Cortex of kidney (tissue), 1 donor: ENCODE measurements at places on chromosomes 6 and 20.

DNA sequence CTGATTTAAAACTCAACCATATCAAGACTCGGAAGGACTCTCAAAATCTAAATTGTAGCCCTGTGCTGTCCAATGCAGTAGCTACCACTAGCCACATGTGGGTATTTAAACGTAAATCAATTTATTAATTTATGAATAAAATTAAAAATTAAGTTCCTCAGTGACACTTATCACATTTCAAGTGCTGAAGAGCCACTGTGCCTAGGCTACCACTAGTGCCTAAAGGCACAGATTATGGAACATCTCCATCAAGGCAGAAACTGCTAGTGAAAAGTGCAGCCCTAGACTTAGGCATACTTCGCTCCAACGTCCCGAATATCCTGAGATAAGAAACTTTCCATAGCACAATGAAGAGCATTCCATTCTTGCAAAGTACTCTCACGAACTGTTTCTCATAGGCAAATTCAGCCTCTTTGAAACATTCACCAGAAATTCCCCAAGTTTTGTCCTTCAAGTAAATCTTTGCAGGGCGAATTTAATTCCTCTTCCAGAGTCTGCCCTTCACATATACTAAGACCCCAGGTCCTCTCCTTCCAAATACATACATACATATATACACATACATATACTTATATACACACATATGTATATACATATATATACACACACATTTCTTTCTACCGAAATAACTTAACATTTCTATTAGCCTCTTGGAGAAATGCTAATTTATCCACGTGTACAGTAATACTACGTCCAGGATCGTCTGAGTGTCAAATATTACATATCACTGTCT, 1.3 kb downstream of the SUPT3H start:
- no peak for DNase-seq

DNA sequence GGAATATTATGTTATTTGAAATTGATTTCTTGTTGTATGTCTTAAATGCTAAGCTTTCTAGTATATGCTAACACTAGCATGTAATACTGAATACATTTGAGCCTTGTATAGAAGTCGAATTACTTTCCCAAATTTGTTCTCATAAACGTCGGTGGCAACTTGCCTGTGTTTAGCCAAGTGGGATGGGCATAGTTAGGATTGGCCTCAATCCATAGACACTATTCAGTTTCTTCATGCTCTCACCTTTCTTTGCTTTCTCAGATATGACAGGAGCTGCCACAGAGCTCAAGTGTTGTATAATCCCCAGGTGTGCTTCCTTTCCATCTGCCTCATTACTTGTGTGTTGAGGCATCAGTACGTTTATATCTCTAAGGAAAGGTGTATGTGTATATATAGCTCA, 19.3 kb downstream of the ZNF334 start:
- no peak for DNase-seq

DNA sequence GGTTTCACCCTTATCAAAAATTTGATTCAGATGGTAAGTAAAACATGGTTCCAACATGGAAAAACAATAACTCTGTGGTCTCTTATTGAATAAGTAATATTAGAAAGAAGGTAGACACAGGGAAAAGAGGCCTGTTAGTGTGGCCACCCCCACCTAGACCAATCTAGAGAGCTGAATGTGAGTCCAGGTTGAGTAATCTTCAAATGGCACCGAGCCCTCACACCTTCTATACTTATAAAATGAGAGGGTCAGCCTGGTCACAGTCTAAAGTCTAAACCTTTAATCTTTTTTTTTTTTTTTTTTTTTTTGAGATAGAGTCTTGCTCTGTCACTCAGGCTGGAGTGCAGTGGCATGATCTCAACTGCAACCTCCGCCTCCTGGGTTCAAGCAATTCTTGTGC, 6.9 kb downstream of the FAM184A start:
- no peak for DNase-seq

GRCh38 chr6:37675606-37676005, 22.1 kb downstream of the MDGA1 start:
- DNase-seq: no peak

DNA sequence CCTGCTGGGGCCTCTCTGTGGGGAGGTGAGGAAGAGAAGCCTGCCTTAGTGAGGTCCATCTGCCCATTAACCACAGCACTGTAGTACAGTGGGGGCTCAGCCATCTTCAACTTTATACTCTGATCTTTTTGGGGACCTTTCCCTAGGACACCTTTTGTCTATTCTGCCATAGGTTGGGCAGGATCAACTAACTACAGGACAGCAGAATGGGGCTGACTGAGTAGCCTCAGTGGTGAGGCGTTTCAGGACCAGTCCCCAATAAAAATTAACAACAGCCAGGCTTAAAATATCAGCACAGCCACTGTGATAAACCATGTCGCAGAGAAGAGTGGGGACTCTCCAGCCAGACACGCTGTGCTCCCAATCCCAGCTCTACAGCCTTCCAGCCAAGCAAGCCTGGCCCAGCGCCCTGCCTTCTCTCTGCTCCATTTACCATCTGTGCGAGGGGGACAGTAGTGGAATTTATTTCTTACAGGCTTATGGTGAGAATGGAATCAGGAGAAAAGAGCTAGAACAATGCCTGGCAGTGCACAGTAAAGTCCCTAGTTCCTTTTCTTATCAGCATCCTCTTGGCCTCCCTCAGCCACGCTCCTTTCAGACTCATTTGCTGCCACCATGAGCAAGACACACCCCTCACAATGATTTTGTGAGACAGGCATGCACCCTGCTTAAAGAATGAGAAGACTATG, 75.5 kb downstream of the SLC22A23 start:
- no peak for DNase-seq

DNA sequence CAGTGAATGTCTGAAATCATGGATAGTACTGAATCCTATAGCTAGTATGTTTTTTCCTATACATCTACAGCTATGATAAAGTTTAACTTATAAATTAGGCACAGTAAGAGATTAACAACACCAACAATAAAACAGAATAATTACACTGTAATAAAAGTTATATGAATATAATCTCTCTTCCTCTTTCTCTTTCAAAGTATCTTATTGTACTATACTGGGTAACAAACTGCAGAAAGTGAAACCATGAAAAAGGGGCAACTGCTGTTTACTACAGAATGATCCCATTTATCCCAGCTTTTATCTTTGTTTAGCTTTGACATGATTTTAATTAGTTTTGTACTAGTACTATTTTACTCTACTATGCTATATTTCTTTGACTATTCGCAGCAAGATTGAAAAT, 25.8 kb downstream of the ESF1 start:
- no peak for DNase-seq

GRCh38 chr6:156647140-156647784, 129.9 kb upstream of the ARID1B start:
- no peak for DNase-seq

GRCh38 chr20:60693496-60694133, 558.4 kb upstream of the CDH4 start:
- DNase-seq: no peak

DNA sequence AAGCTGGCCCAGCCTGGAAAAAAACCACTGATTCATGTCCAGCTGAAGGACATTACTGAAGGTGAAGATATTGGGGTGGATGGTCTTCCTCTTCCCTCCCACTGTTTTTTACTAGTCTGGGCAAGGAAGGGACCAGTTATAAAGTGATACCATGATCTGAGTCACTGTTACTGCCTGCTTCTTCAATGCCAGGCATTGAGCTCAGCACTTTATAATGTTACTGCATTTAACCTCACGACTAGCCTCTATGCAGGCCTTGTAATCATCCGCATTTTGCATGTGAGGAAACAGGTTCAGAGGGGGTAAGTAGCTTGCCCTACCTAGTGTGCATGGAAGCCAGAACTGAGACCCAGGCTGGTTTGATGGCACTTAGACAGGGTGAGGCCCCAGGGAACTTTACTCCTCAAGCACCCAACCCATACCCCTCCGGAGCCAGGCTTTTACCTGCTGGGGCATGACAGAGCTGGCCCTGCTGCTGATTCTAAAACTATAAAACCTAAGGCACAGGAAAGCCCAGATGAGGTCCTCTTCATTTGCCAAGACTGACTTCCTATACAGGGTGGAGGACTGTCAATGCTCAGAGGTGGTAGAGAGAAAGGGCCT, 11.0 kb upstream of the KCNK5 start:
- DNase-seq: no peak

DNA sequence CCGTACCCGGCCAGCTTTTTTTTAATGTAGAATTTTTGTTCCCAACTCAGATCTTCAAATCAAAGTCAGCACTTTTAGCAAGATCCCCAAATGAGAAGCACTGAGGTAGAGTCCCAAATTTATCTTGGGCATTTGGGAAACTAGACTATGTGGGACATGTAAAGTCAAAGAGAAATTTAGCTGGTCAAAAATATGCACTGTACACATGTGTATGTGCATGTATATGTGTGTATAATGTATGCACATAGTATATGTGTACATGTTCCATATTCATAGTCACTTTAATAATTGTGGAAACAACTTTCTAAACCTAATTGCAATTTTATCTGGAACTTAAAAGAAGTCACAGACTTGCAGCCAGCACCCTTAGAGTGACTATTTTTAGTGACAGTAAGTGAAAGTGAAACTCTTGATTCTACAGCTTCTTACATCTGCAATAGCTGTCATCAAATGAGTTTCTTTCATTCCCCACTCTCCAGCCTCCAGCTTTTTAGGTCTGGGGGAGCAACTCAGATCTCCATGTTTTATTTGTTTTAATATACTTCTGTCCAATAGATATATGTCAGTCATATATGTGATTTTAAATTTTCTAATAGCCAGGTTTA, 53.6 kb downstream of the CDC40 start:
- no peak for DNase-seq

GRCh38 chr20:50680105-50680960, 11.0 kb downstream of the RIPOR3 start:
- no peak for DNase-seq

- no peak for DNase-seq
Observed at GRCh38 chr20:11372876-11373790, 544.6 kb upstream of the BTBD3 start.

- no peak for DNase-seq
Observed at GRCh38 chr6:49557177-49557576, 6.7 kb downstream of the C6orf141 start.

DNA sequence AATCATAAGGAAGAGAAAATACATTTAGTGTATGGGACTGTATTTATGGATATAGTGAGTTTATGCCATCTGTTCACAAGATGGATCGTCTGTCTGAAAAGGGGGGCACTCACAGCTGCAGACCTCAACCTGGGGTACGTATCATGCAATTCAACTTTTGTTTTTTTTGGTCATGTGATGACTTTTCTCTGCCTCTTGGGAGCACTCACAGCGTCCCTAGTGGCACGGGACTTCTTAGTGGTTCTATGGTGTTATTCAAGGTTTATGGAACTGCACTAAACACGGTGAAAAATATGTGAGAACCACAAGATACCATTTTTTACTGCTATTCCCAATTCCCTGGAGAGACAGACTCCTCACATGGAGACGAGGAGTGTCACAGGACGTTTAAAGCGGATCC, 60.4 kb upstream of the MPC1 start:
- no peak for DNase-seq

DNA sequence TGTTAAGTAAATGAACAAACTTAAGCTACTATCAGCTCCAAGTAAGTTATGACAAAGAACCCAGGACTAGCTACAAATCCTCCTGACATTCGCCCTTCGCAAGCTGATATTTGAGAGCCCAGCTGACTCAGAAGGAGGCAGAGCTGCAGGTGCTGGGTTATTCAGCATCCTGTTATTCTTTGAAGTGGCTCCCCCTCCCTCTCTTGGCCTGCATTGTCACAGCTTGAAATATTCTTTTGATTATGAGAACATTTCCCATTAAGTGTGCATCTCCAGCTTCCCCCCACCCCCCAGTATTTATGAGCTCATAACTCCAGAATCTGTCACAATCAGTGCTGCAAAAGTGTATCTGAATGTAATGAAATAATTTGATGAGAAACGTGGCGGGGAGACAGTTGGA, 78.8 kb upstream of the RALY start:
- no peak for DNase-seq

GRCh38 chr6:37731371-37731770, 33.7 kb upstream of the MDGA1 start:
- no peak for DNase-seq

- DNase-seq: no peak
Observed at GRCh38 chr6:169162752-169163407, 90.8 kb downstream of the THBS2 start.

GRCh38 chr6:88177961-88178464, 11.9 kb upstream of the CNR1 start:
- no peak for DNase-seq

DNA sequence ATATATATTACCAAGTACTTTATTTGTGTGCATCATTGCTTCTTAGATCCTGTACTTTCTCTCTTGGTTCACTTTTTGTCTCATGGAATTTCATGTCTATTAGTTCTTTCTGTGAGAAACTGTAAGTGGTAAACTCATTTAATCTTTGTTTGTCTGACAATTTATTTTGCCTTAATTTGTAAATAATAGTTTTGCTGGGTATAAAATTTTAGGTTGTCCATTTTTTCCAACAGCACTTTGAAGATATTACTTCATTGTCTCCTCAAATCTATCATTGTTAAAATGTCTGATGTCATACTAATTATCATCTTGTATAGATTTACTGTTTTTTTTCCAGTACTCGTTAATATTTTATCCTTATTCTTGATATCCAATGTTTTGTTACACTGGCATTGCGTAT, 205.2 kb upstream of the CDYL start:
- no peak for DNase-seq

GRCh38 chr20:62021793-62022385, 43.8 kb downstream of the TAF4 start:
- no peak for DNase-seq

DNA sequence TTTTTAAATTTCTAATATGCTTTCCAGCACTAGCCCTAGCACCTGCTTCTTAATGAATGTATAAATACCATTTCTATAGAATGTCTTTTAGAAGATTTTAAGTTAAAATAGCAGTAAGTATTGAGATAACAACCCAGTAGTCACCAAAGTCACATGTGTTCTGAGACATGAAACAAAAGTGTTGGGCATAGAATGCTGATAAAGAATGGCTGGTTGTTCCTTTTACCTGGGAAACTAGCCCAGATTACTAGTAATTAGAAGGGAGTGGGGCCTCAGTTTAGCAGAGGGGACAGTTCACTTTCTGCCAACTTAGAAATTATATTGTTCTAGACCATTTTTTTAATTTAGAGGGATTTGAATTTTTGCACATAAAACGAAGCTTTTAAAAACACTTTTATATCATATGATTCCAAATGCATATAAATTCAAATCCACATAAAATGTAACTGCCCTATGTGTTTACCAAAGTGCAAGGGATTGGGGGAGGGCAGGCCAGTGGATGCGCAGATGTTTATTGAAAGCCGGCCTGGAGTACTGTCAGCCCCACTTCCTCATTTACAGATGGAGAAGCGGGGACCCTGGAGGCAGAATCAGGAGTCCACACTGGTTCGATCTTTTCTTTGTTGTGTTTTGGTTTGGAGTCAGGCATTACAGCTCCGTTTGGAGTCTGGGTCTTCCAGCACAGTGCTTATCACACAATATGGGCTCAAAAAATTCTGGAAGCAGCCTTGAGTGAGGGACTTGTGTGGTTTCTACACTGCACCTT, 139.8 kb downstream of the ZDHHC14 start:
- DNase-seq: no peak
